Activated gamma-delta T cell (primary cell): ENCODE measurements at places on chromosomes 3 and 15.

- DNase-seq: no peak
Measured at GRCh38 chr3:182364723-182365650, 428.3 kb upstream of the ATP11B start.

DNA sequence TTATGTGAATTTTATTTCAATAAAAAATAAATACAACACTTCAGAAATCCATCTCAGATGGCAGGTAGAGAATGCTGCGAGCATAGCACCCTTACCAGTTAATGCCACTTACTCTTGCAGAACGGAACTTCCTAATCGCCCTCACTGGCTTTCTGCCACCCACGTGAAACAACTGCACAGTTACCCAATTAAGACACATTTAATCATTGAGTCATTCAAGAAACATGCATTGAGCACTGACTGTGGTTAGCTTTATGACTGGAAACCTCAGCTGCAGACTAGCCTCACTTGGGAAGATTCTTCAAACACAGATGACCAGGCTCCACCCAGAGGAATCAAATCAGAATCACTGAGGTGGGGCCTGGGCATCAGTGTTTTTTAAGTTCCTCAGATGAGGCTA, 5.6 kb upstream of the MFGE8 start:
- DNase-seq: no peak

- no peak for DNase-seq
Measured at GRCh38 chr3:4828279-4829030, 150.8 kb upstream of the BHLHE40 start.

- DNase-seq: no peak
Measured at GRCh38 chr3:65883613-65884012, 155.1 kb downstream of the MAGI1 start.

GRCh38 chr3:190005343-190006113, 115.2 kb downstream of the P3H2 start:
- DNase-seq: no peak

GRCh38 chr15:64697911-64698369, 77.4 kb downstream of the RBPMS2 start:
- no peak for DNase-seq

GRCh38 chr15:36761132-36761847, 181.9 kb downstream of the CDIN1 start:
- no peak for DNase-seq

DNA sequence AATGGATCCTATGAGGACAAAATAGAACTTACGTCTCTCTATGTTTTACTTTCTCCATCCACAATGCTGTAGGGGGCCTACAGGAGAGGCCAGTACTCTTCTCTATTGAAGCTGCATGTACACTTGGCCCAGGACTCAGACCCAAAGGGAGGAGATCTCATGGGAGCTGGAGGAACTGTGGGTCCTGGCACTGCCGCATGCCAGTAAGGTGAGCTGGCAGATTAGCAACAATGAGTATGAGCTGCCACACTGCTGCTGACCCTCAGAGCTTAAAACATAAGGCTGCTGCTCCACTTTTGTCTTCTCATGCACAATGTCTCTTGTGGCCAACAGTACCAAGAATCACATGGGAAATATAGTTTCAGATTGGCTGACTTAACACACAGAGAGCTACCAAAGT, 57.8 kb upstream of the TBC1D5 start:
- no peak for DNase-seq

DNA sequence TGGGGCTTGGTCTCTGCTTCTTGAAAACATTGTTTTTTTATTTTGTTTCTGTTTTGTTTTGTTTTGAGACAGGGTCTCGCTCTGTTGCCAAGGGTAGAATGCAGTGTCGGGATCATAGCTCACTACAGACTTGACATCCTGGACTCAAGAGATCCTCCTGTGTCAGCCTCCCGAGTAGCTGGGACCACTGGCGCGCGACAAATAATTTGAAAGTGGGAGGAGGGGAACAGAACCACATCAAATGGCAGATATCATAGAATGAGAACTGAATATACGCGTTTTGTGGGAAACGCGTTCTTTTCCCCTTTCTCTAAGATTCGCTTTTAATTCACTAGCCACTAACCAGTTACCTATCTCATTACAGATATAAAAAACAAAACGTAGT, 641 bp upstream of the VPS13C start:
- DNase-seq: no peak

DNA sequence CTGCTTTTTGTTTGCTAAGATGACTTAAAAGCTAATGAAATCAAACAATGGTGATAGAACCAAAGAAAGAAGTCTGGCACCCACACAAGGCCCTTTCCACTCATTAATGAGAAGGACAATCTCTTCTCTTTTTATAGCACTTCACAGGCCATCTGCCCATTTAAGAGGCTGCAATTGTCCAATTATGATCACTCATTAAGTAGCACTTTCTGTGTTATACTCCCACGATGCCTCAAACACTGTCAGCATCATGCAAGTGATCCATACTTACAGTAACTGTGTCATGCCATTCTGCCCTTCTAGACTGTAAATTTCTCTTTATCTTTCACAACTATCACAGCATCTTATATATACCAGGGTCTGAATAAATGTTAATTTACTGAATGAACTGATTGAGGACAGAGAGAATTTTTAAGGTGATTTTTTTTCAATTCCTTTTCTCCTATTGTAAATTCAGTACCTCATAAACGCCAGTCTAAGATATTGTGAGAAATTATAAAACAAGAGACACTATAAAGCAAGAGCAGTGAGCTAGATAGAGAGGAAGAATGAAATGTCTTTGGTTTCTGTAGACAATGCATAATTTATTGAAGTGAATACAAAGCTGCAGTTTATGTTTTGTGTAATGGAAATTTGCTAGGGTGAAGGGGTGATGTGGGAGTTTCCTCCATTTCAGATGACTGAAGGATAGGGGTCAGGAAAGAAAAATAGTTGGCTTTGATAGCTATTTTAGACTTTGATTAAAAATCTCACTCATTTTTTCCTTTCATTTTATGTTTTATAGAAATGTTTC, 17.3 kb downstream of the CD200 start:
- no peak for DNase-seq

GRCh38 chr3:80010021-80010571, 242.3 kb upstream of the ROBO1 start:
- DNase-seq: no peak

DNA sequence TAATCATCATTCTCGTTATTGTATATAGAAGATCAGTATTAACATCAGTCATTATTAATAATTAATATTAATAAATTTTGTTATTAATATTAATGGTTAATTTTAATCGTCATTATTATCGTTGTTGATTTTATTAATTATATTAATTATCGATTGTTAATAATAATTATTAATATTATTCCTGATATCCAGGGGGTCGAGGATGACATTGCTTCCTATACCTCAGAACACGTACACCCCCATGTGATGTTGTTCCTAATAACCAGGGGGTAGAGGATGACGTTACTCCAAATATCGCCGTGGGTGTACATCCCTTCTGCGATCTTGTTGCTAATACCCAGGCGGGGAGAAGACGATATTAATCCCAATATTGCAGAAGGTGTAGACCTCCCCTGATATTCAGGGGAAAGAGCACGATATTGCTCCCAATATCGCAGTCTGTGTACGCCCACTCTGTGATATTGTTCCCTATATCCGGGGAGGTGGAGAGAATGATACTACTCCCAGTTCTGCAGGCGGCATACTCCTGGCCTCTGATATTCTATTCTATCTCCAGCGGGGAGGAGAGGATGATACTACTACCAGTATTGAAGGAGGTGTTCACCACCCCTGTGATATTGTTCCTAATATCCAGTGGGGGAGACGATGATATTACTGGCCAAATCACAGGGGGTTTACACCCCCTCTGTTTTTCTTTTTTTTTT, 22.3 kb upstream of the BMF start:
- no peak for DNase-seq

DNA sequence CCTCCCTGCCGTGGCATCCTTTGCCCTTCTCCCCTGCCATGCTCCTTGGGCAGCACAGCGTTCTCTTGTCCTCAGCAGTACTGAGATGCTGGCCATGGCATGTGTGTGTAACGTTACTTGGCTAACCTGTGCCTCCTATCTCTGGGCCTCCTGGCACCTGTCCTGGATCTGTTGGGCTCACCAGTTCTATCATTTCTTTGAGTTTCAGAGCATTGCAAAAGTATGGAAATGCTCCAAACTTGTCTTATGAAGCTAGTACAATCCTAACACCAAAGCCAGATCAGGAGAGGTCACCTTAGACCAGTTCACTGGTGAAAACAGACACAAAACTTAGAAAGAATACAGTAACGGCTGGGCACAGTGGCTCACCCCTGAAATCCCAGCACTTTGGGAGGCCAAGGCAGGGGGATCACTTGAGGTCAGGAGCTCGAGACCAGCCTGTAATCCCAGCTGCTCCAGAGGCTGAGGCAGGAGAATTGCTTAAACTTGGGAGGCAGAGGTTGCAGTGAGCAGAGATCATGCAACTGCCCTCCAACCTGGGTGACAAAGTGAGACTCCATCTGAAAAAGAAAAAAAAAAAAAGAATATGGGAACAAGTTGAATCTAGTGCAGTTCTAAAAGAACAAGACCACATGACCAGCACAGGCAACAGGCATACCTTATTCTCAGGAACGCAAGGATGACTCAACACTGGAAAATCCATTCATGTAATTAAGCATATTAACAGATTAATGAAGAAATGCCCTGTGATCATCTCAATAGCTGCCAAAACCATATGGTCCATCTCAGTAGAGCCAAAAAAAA, 62.4 kb upstream of the TRPM1 start:
- no peak for DNase-seq

- DNase-seq: no peak
Measured at GRCh38 chr3:30504939-30505338, 101.5 kb upstream of the TGFBR2 start.

GRCh38 chr15:61869656-61870055, 190.6 kb downstream of the VPS13C start:
- DNase-seq: no peak

- no peak for DNase-seq
Measured at GRCh38 chr3:139653582-139653981, 24.2 kb downstream of the NMNAT3 start.

GRCh38 chr3:106332129-106332528, 463.3 kb upstream of the CBLB start:
- DNase-seq: no peak

DNA sequence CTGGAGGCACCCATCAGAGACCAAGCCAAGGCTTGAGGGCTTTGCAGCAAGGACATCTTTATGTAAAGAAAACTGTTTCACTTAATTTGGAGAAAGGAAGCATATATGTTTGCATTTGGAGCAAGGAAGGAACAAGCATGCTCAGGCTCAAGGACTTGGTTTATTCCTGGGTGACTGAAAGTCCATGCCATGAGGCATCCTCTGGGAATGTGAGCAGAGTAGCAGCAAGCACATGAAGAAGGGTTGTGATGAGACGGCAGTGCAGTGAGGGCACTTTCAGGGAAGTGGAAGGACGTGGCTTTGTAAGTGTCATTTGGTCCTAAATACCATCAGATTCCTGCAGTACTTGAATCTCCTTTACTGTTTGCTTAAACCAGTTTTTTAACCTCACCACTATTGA, 26.8 kb downstream of the POLG start:
- no peak for DNase-seq

DNA sequence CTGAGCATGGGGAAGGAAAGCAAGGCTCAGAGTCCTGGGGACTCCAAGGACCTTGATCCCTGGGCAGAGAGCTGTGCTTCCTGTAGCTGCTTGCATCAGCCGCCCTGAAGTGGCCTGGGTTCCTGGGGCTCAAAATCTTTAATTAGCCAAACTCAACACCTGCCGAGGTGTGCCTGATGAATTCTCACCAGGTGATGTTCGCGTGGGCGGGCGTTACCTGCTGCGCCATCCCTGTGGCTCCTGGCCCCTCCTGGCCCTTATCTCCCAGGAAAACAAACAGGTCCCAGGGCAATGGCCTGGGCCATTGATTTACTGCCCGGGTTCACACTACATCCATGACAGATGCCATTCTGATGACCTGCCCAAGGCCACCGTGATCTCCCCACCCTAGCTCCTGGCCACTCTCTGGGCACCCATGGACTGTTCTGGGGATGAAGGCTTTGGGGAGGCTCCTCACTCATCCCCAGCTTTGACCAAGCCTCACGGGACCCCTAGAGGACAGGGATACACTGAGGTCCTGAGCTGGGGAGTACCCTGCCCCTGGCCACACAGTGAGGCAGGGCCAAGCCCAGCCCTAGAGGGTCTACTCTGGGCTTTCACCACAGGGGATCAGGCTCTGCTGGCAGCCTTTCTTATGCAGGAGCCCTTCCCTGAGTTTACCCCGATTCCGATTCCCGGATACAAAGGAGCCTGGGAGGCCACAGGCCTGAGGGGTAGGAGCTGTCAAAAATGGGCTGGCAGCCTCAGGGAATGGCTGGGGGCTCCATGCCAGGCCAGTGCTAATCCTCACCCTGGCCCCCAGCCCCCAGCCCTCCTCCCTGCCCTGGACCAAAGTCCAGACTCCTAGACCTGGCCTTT, 5.7 kb downstream of the SLC38A3 start:
- no peak for DNase-seq

GRCh38 chr3:46737329-46737731, 19.7 kb upstream of the PRSS50 start:
- DNase-seq: no peak

DNA sequence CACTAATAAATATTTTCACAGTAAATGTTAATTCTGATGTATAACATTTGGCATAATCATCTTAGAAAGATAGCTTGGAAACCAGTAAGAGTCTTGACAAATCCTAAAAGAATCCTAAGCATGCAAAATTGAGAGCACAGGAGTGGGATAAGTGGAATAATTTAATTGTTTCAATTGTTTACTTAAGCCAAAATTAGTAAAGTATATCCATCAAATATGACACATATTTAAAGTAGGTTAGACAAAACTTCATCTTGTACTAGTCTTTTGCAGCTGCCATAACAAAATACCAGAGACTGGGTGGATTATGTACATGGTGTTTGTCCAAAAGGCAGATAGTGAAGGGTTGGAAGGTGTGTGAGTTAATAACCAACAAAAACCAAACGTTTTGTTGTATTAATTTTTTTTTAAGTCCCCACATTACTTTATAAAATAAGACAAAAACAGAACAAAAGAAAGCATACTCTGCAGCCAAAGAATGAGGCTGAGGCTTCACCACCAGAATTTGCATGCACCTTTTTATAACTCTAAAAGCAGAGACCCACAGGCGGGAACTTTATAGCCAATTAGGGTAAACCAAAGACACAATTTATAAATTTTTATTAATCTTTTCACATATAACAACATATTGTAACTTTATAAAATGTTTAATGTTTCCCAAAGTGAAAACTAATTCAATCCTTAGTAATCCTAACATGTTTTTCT, 41.9 kb upstream of the CD200R1L start:
- no peak for DNase-seq
